ENCODE measurements at places on chromosomes 7 and 10.

GRCh38 chr10:80200259-80200658, 5.1 kb downstream of the ANXA11 start:
- no peak for DNase-seq

DNA sequence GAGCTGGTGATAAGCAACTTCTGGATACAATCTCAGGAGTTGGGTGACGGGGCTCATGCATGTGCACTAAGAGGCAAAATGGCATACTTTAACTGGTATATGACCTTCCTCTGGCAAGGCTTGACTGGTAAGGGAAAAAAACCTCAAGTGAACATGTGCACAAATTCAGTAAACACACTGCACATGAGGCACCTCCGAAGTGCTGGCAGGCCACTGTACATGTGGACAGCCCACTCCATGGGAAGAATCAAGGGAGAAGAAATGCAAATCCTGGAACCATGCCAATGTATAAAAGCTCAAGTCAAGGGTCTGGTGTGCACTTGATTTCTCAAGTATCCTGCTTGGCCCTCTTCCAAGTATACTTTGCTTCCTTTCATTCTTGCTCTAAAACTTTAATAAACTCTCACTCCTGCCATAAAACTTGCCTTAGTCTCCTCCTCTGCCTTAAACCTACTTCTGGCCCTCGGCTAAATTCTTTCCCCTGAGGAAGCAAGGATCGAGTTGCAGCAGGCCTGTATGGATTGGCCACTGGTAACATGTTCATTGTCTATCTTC, 167.2 kb downstream of the RAMP3 start:
- no peak for DNase-seq

DNA sequence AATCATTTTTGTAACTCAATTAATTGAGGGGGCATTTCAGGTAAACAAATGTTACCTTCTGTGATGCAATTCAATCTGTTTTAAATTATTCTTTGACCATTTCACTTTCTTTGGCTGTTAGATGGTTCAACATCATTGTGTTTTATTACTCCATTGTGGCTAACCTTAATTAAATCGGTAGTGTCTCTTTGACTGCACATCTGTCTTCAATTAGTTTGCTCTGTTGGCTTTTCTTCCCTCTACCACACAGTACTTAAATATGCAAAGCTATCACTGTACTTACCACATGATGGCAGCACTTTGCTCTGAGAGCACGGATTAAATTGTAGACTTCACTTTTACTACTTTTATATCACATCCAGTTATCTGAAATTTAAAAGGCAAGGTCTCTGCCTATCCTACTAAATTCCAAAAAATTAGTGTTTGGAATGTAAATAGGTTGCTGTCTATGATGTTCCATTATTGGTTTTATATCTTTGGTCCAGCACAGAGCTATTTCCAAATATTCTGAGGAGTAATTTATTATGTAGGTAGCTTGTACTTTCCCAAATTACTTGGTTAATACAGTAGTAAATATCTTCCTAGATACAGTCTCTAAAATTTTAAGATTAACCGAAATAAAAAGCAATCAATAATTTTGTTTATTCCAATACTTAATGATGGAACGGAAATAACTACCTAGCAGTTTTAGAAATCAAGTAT, 352.0 kb downstream of the PCLO start:
- peak; percentile 59 for DNase-seq

GRCh38 chr7:117667456-117667855, 187.6 kb downstream of the CFTR start:
- DNase-seq = no peak

DNA sequence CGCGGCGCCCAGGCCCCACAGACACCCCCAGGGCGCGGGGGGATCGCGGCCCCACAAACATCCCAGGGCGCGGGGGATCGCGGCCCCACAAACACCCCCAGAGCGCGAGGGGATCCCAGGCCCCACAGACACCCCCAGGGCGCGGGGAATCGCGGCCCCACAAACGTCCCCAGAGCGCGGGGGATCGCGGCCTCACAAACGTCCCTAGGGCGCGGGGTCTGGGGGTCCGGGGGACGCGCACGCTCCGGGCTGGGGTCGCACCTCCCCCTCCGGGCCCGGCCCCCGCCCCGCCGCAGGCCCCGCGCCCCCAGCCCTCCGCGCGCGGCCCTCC, 382 bp downstream of the DIP2C start:
- DNase-seq = no peak

DNA sequence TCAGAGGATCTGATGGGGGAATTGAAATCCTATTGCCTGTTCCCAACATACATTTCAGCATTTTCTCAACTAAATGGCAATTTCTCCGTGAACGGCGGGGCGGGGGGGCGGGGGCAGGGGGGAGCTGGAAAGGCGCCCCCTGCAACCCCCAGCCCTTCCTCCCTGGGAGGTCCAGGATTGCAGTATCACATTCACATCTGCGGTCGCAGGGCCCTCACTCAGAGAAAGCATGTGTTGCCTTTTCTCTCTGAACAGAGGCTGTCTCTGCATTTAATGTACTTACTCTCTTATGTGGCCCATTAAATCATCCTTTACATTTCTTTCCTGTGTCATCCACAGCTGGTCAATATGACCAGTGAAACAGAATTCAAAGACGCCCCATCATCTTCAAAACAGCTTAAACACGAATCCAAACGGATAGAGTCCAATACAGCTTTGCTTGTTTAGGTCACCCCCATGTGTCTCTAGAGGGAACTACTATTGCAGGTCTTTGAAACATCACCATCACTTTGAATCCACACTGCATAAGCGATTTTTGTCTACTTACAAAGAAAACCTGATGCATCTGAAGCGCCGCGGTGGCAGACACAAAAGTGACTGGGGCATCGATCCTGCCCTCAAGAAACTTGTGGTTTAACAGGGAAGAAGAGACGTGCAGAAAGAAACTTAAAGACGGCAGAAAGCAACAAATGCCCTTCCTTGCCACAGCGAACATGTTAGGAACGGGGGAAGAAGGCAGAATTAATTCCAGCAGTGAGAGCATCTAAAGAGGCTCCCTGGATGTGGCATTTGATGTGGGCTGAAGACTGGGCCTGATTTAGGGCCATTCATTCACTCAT, 17.0 kb upstream of the ECHDC3 start:
- peak; percentile 32 for DNase-seq

DNA sequence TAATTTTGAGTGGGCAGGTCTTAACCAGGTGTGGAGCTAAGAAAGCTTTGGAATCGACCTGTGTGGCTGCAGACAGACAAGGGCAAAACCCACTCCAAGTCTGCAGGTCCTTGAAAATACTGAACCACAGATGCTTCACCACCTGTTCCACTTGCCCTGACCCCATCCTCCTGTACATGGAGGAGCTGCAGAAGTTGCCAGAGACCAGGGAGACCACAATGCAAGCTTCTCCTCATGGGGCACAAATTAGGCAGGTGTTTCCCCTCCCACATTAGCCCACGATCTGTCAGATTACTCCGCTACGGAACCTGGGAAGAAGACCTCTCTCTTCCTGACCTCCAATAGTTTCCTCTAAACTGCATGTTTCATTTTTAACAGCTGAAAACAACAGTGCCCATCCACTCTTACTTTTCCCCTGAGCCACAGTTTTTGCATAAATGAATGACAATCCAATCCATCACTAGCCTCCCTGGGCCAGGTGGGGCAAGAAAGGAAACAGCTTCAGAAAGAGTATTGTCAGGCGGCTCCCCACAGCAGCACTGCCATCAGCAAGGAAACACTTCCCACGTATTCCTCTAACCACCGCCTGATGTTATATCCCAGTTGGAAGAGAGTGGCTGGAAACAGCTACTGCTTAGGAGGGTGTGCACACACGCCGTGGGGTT, 141.6 kb downstream of the PRKAG2 start:
- no peak for DNase-seq

GRCh38 chr7:2637505-2638223, 5.9 kb downstream of the TTYH3 start:
- DNase-seq = no peak

DNA sequence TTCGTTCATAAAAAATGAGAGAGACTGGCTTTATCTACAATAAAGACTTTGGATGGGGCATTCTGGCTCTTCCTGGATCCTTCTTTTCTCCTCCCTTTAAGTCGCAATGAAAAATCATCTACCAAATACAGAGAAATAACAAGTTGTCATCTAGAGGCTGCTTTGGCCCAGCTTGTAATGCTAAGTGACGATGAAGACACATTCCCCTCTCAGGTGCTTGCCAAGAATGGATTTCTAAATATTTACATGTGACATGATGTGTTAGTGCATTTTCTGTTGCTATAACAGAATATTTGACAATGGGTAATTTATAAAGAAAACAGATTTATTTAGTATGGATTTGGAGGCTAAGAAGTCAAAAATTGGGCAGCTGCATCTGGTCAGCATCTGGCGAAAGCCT, 308.6 kb upstream of the NPVF start:
- no peak for DNase-seq

DNA sequence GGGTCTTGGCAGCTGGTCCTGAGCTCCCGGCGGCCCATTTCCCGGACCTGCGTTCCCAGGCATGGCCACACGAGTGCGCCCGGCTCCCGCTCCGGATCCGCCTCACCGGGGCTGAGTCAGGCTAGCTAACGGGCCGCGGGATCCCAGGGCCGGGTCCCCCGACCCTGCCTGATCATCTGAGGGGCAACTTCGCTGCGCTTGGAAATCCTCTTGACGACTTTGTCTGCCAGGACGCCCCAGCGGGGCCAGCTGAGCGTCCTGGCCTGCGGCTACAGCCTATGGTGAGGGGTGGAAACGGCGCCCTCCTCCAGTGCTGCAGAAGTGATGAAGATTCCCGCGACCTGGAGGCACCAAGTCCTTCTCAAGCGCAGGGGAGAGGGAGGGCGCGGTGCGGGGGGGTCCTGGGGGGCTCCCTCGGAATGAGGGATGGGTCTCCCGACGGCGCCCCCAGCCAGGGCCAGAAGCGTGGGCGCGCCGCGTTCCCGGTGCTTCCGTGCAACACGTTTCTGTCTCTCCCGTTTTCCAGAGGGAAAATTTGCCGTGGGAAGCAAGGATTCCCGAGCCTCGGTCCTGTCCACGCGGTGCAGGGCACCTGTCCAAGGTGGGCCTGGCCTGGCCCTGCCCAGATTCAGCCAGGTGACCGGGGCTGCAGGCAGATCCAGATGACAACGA, 212.4 kb downstream of the CCSER2 start:
- peak; percentile 76 for DNase-seq

Measured in Daoy (cell line).